GM23248 (cell line): ENCODE measurements at places on chromosomes 5 and 9.

GRCh38 chr5:146342882-146343865 is 4.5 kb downstream of the POU4F3 start:
- no peak for DNase-seq

DNA sequence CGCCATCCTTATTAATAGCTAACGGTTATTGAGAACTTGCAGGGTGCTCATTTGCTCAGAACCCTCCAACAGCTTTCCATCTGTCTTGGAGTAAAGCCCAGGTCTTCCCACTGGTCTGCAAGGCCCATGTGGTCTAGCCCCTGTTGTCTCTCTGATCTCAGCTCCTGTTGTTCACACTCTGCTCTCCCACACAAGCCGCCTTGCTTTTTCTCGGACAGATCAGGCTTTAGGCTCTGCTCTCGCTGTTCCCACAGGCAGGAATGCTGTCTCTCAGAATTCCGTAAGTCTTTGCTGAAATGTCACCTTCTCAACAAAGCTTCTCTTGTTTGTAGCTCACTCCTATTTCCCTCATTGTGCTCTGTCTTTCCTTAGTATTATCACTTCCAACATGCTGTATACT is 34.3 kb downstream of the GPR107 start:
- DNase-seq, result no peak

DNA sequence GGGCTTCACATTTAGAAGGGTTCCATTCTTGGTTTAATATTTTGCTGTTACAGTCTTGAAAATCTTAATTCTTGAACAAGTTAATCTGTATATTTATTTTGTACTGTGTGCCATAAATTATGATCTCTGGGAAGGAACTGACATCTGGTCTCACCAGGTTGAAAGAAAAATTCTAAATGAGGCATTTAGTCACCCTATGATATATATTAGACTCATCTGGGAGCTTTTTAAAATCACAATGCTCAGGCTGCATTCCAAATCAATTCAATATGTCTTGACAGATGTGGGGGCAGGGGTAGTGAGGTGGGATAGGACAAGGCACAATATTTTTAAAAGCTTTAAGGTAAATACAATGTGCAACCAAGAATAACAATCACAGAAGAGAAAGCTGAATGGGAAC is 569.2 kb downstream of the PRR16 start:
- no peak for DNase-seq

DNA sequence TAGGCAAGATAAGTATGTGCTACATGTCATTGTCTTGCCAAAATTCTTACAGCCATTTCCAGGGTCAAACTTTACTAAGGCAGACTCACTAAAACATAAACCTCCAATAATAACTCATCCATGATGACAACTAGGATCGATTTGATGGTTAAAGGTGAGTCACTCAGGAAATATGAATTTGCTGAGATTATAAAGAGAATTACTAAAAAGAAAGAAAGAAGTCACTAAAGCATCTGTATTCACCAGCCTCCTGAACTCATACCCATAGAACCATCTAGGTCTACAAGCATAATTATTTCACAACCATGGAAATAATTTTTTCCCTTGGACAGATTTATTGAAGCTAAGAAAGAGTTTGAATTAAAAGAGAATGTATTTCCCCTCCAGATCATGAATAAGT is 258.6 kb downstream of the TLE1 start:
- peak; percentile 27 for DNase-seq

DNA sequence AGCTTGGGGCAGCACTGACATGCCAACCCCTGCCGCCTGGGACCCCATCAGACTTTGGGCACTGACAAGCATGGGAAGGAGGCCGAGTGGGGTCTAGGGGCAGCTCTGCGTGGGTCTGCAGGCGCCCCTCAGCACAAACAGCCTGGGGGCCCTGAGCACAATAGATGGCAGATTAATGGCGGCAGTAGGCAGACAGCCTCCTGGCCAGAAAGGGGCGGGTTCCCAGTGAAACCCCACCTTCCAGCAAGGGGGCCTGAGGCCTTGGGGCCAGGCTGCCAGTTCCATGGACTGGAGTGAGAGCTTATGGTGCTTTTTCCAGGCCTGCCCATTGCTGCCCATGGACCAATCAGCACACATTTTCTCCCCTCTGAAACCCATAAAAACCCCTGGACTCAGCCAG is 2031.2 kb downstream of the EFNA5 start:
- no peak for DNase-seq

DNA sequence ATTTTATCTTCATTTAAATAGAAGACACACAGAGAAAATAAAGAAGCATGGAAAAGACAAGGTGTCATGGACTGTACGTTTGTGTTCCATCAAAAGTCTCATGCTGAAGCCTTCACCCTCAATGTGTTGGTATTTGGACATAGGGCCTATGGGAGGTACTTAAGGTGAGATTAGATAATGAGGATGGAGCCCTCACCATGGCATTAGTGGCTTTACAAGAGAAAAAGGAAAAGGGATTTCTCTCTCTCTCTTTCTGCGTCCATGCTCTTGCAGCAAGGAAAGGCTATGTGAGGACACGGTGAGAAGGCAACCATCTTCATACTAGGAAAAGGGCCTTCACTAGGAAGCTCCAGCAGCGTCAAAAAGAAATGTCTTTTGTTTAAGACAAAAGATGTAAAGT is 797.0 kb upstream of the CDH10 start:
- DNase-seq, result no peak
